ENCODE measurements at places on chromosomes 16 and 17. TPM values are rescaled to one million over a fixed set of nuclear protein-coding genes. Genes with fewer than 3 reads are reported as not detected.
A peak's percentile ranks its signal among the peaks of the same experiment; 100 is the strongest.

DNA sequence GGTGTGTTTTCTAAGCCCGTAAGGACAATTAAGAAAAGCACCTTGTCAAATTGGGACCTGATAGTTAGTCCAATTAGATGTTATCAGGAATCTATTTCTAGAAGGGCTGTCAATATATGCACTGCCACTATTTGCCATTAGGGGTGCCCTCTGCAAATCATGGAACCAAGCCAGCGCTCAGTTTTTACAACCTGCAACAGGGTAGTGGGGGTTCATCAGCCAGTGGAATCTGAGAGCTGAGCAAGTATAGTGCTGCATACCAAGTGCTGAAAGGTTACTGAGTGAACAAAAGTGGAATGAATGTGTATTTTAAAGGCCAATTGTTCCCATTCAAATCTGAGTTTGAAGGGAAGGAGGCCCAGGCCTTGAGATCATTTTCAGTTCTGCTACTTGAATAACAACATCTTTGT, 10.4 kb downstream of the PRR11 start:
- DNase-seq, result peak; percentile 62

DNA sequence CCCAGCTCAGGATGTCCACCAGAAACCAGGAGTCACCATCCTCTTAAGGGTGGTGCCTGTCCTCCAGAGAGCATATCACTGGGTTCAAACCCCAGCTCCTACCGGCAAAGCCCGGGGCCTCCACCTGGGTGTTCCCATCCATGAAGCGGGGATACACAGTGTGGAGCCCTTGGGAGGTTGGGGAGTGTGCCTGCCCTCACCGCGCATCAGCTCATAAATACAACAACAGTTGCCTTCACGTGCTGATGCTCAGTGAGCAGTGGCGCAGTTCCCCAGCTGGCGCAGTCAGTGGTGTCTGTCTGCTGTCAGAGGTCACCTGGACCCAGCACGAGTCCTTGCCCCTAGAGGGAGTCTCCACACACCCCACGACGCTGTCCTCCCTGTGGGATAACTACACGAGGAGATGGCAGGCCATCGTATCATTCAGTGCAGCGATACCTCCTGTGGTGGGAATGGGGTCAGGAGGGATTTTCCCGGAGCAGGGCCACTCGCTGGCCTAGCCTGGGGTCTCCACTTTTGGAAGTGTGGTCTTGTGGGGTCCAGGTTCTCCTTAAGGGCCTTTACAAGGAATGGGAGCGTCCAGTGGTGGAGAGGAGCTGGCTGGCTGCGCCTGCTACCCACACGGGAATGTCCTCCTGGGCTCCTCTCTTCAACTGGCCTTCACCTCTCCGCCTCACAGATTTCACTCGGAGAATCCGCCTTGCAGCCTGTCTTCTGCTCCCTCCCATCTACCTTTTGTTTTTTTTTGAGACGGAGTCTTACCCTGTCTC, 2.3 kb upstream of the ELOB start:
- no peak for DNase-seq

DNA sequence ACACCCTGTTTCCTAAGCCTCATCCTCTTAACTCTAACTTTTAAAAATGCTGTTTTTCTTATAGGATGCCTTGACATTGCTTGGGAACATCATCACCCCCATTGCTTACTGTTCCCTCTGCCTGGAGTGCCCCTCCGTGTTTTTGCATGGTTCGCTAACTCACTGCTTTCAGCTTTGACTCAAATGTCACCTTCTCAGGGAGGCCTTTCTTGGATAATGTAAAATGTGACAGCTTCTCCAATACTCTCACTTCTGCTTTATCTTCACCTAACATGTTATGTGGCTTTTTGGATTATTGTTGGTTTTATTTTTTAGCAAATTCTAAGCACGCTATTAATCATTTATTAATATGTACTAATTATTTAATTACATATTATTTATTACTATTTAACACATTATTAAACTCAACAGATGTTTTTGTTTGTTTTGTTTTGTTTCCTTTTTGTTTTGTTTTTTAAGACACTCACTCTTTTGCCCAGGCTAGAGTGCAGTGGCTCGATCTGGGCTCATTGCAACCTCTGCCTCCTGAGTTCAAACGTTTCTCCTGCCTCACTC, 3.8 kb downstream of the CRYM start:
- DNase-seq, result no peak

DNA sequence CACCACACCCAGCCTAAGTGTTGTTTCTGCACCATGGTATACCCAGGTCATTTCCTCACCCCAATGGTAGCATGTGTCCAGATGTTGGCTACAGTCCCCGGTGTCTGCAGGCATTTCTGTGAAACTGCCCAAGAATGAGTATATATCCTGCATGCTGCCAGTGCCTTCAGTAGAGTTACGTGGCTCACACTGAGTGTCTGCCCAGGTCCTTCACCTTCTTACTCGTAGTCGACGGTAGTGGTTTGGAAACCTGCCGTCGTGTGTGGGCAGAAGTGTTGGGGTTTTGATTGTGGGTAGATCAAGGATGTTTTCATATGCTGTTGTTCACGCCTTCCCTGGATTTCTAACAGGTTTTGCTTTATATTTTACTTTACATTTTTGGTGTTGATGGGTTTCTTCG, 16.8 kb downstream of the TCF25 start:
- no peak for DNase-seq

DNA sequence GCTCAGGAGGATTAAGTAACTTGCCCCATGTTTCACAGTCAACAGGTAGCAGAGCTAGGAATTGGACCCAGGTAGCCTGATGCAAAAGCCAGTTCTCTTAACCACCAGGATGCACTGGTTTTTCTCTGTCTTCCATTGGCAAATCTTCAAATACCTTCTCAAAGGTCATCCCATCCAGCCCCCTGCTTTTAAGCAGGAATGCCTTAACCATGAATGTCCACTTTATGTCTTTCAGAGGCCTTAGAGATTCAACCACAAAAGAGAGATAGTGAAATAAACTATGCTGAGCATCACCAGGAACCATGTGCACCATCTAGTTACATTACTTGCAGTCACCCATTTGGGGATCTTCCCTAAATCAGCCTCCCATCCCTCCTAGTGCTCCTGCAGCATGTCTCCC, 94.3 kb downstream of the C17orf67 start:
- DNase-seq, result no peak

- no peak for DNase-seq
Measured at GRCh38 chr16:15811481-15812400, 45.1 kb downstream of the MYH11 start.

GRCh38 chr16:2003827-2004641, 5.6 kb downstream of the ZNF598 start:
- DNase-seq, result peak; percentile 93

DNA sequence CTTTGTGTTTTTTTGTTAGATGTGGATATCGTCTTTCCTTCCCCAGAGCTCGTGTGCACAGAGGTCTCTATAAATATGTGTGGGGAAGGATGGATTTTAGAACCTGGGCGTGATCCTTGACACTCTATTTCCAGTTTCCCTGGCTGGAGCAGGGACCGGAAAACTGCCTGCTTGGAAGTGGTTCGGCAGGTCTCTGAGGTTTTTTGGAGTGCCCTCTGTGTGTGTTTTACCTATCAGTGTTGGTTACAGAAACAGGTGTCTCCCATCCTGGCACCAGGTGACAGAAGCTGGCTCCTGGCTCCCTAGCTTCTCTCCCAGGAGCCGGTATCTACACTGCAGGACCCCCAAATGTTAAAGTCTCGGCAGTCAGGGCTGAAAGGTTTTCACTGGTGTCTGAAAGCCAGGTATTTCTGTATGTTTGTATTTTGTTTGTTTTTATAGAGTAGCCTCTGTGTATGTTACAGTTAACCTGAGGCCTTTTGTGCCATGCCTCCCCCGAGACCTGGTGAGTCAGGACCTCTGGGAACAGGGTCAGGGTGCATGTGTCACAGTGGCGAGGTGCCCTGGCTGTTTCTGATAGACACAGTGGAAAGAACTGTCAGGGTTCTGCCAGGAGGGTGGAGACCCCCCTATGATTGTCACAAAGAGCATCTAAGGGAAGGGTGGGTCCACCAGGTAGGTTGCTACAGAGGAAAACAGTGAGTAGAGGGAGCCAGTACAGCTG, 31.3 kb downstream of the ZC3H18 start:
- no peak for DNase-seq

GRCh38 chr17:74271901-74272561, 2.0 kb upstream of the DNAI2 start:
- DNase-seq, result no peak

- no peak for DNase-seq
Measured at GRCh38 chr17:50192618-50193291, 8.7 kb downstream of the COL1A1 start.

Gene YPEL2
- total RNA-seq, result 14.7 TPM

Gene SLC12A4
- total RNA-seq, result 68.8 TPM

Gene TELO2
- 65.4 TPM for total RNA-seq

Gene CES5A
- total RNA-seq, result not detected

Gene ITGB3
- total RNA-seq, result 1.6 TPM

Gene PIRT
- total RNA-seq, result 0.38 TPM
